ENCODE measurements at places on chromosomes 5 and 9.

DNA sequence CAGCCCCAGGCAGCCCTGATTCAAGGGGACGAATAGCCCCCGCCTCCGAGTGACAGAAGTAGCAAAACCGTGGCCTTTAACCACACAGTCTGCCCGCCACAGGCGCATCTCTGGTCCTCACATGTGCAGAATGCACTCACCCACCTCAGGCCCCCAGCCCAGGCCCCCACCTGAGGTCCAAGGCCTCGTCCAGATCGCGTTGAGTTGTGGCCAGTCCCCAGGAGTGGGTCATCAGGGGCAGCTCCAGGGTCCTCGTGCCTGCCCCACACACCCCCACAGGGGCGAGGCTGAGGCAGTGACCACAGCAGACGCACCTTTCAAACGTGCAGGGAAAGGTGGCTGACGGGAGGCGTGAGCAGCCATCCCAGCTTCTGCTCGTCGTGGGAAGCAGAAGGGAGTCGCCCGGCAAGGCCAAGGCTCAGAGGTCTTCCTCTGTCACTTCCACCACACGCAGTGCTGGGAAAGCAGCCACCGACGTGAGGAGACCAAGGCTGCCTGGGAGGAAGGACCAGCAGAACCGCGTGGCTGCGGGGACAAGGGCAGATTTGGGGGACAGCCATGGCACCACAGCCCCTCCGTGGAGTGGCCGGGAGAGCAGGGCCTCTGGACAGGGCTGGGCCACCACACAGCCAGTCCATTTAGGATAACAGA lies 77.8 kb upstream of the OTULINL start:
- DNase-seq: no peak

GRCh38 chr9:135622415-135623020 lies 16.8 kb downstream of the GLT6D1 start:
- DNase-seq: no peak

GRCh38 chr9:6305954-6306563 lies 22.1 kb upstream of the TPD52L3 start:
- no peak for DNase-seq

DNA sequence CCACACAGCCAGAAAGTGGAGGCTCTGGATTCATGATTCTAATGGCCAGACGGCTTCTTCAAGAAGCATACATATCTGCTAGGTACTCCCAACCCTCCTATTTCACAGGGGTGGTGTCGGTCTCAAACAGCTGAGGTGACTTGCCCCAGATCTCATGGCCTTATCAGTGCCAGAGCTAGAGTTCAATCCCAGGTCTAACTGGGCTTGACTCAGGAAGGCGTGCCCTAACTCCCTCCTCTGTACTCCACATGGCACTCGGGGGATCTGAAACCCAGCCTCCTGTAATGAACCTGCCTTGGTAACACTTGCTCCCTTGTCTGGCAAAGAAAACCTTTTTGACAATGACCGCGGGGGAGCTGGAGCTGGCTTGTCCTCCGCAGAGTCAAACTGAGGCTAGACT lies 2.1 kb downstream of the QRFP start:
- DNase-seq: no peak

DNA sequence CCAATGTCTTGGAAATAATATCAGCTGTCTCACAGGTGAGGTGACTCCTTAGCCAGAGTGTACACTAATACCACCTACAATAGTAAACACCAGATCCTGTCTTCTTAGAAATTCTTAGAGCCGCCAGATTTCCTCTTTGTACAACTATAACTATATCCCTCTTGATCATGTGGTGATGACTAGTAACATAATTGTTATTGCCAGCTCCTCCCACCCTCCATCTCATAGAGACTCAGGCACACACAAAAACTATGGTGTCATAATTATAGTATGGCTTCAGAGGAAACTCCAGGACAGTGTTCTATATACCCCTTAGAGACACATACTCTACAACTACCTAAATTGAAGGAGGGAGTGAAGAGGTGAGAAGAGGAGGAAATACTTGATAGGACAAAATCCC lies 33.1 kb downstream of the PGGT1B start:
- no peak for DNase-seq

- DNase-seq: no peak
Observed at GRCh38 chr5:141883184-141883891, 5.1 kb upstream of the PCDH1 start.

GRCh38 chr5:73094415-73094814 lies 26.0 kb upstream of the TMEM171 start:
- no peak for DNase-seq

GRCh38 chr5:122390154-122390553 lies 78.1 kb downstream of the SNCAIP start:
- no peak for DNase-seq

DNA sequence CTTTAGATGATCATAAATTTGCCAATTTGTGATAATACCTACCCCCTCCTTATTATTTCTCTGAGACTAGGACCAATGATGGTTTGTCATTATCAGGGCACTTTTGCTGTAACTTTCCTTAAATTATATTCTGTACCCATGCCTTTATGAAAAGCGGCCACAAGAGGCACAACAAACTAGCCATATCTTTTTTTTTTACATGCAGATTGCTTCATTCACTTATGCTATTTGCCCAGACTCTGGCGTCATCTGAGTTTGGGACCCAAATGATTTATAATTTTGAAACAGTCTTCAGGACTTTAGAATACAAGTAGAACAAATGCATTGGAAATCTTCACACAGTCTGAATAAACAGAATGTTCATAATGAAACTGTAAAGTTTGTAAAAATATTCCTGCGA lies 408.1 kb downstream of the MAT2B start:
- DNase-seq: no peak

DNA sequence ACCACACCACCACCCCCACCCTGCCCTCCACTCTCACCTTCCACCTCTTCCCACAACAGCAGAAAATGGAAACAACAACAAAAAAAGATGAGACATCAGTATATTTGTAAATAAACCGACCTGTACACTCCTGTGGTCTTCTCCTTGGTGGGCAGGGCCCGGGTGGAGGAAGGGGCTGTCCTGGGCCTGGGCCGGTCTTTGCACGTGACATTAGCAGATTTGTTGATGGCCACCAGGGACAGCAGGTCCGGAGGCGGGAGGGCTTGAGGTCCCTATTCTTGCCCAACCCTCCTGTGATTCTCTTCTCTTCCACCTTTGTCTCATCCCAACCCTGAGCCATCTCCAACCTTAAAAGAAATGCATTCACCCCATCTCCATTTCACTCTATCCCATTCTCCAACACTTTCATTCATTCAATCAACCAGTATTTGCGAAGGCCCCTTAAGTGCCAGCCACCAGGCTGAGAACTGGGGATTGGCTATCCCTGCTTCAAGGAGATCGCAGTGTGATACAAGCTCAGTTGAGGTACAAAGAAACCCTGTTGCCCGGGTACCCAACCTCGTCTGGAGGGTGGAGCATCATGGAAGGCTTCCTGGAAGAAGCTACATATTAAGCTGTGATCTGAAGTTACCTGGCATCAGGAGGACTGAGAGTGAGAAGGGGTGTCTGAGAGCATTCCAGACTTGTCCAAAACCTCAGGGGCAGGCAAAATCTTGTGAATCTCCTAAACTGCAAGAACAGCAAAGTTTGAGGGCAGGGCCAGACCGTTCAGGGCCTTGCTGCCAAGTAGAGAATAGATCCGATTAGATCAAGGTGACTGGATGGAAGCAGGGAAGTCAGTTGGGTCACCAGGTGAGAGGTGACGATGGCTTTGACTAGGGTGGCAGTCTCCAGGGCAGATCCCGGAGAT lies 87.4 kb downstream of the LMX1B start:
- DNase-seq: no peak

DNA sequence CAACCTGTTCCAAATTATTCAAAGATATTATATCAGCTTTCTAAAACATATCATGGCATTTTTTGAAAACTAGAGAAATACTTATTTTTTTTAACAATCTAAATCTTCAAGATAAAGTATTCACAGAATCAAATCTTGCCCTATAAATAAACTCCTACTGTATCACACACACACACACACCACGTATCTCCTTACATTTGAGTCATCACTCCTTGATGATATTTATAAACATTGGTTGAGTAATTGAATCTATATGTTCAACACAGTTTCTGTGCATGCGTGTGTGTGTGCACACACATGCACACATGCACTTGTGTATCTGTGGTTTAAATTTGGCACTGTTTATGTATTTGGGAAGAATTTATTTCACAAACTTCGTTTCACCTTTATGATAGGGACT lies 1716.4 kb downstream of the EFNA5 start:
- no peak for DNase-seq

- DNase-seq: no peak
Observed at GRCh38 chr5:113896789-113897188, 383.3 kb downstream of the YTHDC2 start.

GRCh38 chr5:58927938-58928337 lies 345.1 kb downstream of the RAB3C start:
- no peak for DNase-seq

DNA sequence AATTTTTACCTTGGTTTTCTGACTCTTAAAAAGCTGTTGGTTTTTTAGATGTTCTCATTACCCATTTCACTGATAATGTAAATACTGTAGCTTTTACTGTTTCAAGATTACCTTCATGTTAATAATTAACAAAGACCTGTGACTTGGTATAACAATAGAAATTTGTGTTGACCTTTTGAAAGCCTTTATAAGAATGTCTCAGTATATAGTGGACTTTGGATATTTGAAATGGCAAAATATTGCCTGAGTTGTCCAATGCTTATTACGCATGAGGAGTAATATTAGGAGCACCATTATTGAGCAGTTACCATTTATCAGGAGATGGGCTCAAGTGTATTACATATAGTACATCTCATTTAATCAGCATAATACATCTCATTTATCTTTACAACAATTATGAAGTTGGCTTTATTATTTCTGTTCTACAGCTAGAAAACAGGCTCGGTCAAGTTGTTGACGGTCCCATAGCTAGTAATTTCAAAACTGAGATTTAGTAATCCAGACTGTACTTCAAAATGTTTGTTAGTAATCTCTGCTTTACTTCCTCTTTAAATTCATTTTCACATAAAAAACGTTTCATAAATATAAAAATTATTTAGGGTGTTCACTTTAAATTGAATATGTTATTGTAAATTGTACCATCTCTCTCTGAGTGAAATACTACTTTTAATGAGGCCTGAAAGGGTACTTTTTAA lies 50.7 kb upstream of the FKTN start:
- DNase-seq: no peak

- DNase-seq: no peak
Observed at GRCh38 chr5:125560476-125561225, 814.2 kb upstream of the ZNF608 start.

DNA sequence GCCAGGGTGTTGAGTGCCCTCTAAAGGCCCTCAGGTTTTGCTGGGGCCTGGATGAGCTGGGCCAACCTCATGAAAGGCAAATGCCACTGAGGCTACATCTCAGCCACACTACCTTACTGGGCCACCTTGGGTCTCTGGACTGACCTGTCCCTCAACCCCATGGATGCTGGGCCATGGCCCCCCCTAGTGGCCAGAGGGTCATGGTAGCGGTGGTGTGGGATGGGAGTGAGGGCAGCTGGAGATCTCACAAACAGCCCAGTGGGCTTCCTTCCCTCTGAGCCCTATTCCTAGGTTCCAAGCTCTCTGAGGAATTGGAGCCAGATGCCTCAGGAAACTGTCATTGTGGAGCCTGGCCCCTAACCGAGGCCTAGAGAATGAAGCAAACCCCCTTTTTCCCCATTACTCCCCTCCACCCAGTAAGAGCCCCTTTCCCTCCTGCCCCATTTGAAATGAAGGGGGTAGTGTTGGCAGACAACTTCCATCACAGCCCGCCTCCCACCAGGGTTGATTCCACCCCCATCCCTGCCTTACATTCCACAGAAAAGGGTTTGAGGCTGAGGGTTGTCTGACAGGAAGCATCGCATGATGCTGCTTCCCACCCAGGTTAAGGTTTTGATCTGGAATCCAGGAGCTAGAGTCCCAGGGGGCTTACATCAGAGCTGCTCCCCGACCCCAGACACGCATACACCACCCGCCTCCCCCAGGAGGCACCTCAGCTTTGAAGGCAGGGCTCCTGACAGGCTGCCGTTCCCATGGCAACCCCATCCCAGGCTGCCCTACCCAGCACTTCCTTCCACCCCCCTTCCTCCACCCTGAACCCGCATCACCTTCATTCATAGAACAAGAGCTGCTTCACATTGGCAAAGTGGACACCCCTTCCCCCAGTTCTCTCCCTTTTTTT lies 63.9 kb downstream of the PCDH1 start:
- peak; percentile 27 for DNase-seq

GRCh38 chr5:14213813-14214585 lies 70.9 kb downstream of the TRIO start:
- DNase-seq: no peak

- DNase-seq: no peak
Observed at GRCh38 chr9:10008101-10008799, 604.6 kb downstream of the PTPRD start.

GRCh38 chr9:99832558-99832864 lies 10.8 kb downstream of the NR4A3 start:
- DNase-seq: no peak

GRCh38 chr5:73437101-73437776 lies 11.3 kb downstream of the FOXD1 start:
- DNase-seq: no peak

DNA sequence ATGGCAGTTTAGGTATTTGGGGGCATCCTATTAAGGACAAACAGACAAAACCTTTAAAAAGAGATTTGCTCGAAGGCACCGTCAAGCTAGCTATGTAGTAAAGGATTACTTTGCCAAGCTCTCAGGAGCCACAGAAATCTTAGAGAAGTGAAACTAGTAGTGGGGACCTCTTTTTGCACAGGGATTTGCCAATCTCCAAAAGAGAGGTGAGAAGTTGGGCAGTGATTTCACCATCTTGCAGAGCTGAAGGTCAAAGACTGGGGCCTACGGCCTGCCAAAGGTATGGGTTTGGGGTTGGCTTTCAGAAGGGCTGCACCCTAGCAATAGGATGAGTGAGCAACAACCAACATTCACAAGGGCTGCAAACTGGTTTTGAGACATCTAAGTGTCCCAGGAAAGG lies 1.6 kb upstream of the FCN1 start:
- no peak for DNase-seq

GRCh38 chr9:134896834-134897583 lies 16.4 kb downstream of the FCN2 start:
- no peak for DNase-seq

GRCh38 chr5:109553846-109554245 lies 135.9 kb upstream of the MAN2A1 start:
- DNase-seq: no peak

- no peak for DNase-seq
Observed at GRCh38 chr9:123640792-123641222, 284.8 kb downstream of the CRB2 start.

GRCh38 chr5:140176031-140176387 lies 1.0 kb downstream of the CYSTM1 start:
- DNase-seq: no peak

GRCh38 chr5:157497875-157498611 lies 38.0 kb downstream of the NIPAL4 start:
- no peak for DNase-seq

GRCh38 chr5:36390640-36391039 lies 88.9 kb upstream of the RANBP3L start:
- no peak for DNase-seq
